ENCODE measurements at places on chromosomes 7 and 10.

DNA sequence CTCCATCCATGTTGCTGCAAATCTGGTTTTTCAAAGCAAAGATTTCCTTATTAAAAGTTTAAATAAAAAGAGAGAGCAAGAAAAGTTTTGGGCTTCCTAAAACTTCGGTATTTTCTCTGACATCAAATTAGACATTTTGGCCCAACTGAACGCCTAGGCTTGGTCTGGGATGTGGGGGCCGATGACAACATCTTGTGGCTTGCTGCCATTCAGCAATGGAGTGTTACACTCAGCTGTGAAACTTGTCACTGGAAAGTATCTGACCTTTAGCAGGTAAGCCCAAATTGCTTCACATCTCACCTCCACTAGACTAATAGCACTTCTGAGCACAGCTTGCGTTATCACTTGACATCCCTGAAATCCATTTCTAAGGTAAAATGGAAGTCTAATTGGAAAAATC lies 320.6 kb downstream of the GATA3 start:
- no peak for DNase-seq

- no peak for DNase-seq
Measured at GRCh38 chr7:100456562-100456961, 7.5 kb downstream of the SPACDR start.

DNA sequence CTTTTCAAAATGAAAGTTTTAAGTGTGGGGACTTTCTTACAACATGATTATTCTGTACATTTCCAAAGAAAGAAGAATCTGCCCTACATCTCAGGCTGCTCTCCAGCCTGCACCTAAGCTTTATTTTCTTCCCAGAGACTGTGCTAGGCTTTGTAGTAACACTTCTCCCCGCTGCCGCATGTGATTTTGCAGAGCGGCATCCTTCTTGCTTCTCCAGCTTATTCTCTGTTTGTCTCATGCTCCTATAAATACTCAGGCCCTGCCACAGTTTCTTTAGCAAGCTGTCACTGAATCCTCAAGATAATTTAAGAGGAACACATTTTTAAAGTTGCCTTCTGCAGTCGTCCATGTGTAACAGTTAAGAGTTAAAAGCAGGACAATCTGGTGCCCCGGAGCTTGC lies 53.5 kb downstream of the INSYN2A start:
- no peak for DNase-seq

DNA sequence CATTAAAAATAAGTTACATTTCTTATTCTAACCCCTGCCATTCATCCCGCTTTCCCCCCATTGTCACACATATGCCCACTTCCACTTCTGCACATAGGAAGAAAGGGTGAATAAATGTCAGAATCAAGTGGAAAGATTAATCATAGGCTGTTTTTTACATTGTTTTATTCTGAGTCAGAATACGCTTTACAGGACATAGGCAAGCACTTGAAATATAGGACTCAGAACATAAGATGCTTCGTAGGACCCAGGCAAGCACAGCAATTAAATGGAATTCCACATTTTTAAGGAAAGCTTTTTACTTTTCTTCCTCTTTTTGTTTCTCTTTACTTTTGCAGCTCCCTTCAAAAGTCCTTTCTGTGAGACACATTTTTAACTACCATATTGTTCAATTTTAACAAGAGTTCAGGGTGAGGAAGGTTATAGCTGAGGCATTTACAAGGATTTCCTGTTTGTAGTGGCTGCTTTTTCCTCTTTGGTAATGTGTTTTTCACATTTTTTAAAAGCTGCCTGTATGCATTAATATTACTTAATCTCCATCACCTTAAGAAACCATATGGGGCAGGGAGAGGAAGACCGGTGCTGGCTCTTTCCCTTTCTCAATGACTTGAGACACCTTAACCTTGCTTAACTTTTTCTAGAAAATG lies 130.0 kb downstream of the TES start:
- DNase-seq: no peak

DNA sequence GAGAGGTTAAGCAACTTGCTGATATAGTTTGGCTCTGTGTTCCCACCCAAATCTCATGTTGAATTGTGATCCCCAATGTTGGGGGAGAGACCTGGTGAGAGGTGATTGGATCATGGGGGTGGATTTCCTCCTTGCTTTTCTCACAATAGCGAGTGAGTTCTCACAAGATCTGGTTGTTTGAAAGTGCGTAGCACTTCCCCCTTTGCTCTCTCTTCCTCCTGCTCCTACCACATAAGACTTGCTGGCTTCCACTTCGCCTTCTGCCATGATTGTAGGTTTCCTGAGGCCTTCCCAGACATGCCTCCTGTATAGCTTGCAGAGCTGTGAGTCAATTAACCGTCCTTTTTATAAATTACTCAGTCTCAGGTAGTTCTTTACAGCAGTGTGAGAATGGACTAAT lies 13.5 kb upstream of the ZNRF2 start:
- no peak for DNase-seq

GRCh38 chr7:235576-236395 lies 43.4 kb downstream of the FAM20C start:
- DNase-seq: no peak

GRCh38 chr10:131655101-131655849 lies 245.5 kb upstream of the PPP2R2D start:
- DNase-seq: no peak

DNA sequence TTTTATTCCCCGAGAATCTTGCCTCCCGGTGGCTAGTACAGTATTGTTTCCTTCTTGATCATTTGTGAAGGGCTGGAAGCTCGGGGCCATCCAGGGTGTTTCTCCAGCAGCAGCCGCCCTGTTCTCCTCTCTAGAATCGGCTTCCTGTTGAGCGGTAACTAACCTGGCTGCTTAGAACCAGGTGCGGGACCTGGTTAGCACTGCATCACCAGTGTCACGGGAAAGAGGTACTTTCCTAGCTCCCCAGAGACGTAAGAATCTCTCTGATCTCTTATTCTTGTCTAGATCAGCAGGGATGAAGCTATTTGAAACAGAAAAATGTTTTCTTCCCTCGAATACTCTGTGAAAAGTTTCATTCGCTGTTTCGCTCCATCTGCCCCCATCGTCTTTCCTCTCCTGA lies 239.2 kb downstream of the CELF2 start:
- no peak for DNase-seq

DNA sequence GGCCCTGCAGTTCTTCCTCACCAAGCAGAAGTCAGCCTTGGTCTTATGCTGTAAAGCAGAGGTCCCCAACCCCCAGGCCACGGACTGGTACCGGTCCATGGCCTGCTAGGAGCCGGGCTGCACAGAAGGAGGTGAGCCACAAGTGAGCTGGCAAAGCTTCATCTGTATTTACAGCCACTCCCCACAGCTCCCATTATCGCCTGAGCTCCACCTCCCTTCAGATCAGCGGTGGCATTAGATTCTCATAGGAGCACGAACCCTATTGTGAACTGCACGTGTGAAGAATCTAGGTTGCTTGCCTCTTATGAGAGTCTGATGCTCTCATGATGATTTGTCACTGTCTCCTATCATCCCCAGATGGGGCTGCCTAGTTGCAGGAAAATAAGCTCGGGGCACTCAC lies 87.6 kb upstream of the NEBL start:
- no peak for DNase-seq

DNA sequence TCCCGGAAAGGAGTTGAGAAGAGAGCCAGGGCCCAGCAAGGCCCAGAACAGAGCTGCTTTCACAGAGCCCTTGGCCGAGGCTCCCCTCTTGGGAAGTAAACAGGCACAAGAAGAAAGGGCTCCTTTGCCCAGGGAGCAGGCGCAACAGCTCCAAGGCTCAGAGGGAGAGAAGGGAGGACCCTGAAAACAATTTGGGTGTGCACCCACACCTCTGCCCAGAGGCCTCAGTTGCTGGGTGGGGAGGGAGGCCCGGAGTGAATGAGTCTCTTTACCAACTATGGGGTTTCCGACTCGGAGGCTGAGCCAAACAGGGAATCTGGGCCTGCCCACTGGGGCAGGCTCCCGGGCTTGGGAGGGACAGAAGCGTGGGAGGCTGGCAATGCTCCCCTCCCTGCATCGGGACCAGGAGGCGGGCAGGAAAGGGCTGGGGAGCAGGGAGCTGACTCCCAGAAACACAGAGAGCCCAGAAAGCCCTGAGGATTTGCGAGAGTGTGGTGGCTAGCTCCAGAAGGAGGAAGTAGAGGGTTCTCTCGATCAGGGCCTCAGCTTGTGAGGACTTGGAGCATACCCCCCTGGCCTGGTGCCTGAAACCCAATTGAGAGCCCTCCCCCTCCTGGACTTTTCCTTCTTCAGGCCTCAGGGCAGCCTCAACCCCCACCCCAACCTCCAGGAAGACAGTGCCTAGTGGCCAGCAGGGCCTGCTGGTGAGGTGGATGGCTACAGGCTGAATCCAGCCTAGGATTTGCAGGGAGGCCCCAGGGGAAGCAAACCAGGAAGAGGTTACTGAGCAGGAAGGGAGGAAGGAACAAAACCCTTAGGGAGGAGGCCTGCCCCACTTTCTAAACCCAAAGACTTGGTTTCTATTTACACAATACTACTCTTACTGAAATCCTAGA lies 6.2 kb downstream of the C10orf105 start:
- DNase-seq: peak; percentile 86

- DNase-seq: no peak
Measured at GRCh38 chr10:66552331-66552730, 373.5 kb upstream of the LRRTM3 start.

DNA sequence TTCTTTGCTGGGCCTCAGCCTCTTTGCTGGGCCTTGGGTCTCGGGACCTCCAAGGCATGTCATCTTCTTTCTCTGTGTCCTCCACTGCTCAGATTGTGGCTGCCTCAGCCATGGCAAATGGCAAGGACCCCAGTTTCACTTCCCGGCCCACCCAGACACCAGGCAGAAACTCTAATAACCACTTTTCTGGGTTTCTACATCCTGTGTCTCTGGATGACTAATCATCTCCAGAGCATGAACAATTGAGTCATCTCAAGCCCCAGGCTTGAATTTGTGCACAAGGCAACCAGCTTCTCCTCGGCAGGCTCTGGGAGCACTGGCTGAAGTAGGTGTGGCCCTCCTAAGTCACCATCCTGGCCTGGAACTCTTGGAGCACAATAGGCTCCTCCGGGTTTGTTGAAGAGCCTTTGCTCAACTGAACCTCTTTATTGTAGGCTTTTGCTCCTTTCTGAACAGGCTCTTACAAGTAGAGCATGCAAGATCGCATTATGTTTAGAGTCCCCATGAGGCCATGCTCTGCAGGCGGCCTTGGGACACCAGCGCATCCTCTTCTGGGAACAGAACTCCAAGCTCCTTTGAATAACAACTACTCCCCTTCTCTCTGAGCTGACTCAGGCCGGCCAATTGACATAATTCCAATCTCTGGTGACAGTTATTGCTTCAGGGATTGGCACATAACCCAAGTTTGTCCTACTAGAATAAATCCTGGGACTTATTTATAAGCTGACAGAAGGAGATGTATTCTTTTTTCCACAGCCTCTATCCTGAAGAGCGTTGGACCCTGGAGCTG lies 218.1 kb downstream of the WDR11 start:
- DNase-seq: no peak

- DNase-seq: no peak
Measured at GRCh38 chr7:140945940-140946339, 21.2 kb upstream of the BRAF start.

DNA sequence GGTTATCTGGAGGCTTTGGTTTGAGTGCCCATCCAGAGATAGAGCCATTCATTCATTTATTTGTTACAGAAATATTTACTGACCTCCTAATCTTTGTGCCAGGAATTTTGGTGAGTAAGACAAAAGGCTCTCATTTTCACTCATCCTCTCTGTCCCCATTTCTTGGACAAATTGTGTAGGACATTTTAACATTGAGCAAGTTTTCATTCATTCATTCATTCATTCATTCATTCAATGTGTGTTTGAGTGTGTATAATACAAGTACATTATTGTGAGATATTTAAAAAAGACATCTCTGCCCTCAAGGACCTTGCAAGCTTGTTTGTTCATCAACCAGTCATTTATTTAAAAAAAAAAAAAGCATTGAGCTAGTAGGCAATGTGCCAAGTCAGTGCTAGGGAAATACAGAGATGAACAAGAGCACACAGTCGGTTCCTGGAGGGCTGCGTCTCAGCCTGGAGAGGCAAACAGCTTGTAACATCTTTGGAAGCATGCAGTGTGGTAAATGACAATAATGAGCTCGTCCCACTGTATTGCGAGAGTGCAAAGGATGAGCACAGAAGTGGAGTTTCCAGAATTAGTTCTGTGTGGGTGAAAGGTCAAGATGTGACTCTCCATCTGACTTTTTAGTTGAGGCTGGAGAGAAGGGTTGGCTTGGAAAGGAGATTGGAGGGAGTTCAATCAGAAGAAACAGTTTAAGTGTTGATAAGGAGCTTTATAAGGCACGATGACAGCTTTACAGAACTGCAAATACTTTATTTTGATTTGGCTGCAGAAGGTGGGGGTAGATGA lies 50.5 kb upstream of the HBP1 start:
- no peak for DNase-seq

DNA sequence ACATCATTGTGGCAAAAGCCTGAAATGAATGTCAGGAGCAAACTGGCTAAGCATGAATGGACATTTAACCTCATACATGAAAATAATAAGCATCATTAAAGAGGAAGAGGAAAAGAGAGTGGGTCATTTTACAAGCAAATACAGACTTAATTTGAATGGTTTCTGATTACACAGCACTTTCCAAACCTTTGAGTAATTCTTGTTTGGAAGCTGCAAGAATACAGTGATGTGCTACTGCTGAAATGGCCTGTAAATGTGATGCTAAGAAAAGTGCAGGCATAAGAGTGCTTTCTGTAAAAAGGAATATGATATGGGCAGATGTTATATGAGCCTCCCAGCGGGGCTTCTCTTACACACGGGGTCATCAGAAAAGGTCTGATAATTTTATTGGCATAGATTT lies 30.2 kb downstream of the TAS2R16 start:
- DNase-seq: no peak

DNA sequence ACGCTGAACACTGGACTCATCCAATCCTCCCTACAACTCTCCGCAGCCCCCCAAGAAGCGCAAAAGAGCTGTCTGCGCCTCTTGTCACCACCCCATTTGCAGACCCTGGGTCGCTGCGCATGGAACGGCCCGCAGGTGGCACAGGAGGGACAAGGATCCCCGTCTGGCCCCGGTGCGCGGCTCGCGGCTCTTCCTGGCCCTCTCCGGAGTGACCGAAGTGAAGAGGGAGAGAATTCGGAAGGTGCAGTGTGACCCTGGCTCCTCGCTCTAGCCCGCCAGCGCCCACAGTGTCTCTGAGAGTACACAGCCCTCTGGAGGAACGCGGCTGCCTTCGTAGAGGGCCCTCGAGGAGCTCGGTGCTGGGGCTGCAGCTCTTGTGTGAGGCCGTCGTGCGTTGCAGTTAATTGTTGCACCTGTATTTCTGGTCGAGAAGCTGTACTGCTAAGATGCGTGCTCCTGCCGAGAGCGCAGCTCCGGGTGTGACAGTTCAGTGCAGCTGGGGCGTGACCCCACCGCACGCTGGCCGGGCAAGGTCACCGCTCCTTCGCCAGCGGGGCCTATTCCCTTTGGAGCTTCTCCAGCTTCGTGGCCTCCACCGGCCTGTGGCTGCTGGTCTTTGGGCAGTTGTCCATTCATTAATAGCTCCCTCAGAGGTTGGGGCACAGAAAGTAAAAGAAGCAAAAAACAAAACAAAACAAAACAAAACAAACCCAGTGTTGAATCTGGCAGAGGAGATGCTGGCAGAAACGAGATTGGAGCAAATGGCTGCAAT lies 119.0 kb downstream of the SEC23IP start:
- no peak for DNase-seq

All from hypothalamus (tissue), 51 donors.